ENCODE measurements at places on chromosomes 7 and 10.

GRCh38 chr10:119395280-119396007, 147.1 kb downstream of the RGS10 start:
- DNase-seq: peak; percentile 74

DNA sequence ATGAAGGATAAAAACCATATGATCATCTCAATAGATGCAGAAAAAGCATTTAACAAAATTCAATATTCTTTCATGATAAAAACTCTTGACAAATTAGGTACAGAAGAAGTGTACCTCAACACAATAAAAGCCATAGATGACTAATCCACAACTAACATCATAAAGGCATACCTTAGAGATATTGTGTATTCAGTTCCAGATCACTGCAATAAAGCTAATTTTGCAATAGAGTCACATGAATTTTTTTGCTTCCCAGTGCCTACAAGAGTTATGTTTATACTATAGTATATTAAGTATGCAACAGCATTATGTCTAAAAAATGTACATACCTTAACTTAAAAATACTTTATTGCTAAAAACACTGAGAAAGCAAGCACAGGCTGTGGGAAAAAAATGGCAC, 18.9 kb upstream of the RNF32 start:
- no peak for DNase-seq

DNA sequence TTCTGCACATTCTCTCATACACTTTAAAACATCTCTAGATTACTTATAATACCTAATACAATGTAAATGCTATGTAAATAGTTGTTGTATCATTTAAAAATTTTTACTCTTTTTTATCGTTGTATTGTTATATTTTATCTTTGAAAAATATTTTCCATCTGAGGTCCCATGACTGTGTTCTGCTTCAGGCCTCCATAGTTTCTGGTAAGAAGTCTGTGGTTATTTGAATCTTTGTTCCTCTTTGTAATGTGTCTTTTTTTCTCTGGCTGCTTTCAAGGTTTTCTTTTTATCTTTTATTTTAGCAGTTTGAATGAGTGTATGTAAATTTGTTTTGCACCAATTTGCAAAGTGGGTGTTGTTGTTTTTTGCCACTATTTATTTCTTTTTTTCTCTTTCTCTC, 263.1 kb downstream of the RPS24 start:
- no peak for DNase-seq

GRCh38 chr7:30880941-30881340, 30.7 kb upstream of the AQP1 start:
- DNase-seq: no peak

GRCh38 chr7:67364441-67365017, 367.9 kb downstream of the TYW1 start:
- no peak for DNase-seq

DNA sequence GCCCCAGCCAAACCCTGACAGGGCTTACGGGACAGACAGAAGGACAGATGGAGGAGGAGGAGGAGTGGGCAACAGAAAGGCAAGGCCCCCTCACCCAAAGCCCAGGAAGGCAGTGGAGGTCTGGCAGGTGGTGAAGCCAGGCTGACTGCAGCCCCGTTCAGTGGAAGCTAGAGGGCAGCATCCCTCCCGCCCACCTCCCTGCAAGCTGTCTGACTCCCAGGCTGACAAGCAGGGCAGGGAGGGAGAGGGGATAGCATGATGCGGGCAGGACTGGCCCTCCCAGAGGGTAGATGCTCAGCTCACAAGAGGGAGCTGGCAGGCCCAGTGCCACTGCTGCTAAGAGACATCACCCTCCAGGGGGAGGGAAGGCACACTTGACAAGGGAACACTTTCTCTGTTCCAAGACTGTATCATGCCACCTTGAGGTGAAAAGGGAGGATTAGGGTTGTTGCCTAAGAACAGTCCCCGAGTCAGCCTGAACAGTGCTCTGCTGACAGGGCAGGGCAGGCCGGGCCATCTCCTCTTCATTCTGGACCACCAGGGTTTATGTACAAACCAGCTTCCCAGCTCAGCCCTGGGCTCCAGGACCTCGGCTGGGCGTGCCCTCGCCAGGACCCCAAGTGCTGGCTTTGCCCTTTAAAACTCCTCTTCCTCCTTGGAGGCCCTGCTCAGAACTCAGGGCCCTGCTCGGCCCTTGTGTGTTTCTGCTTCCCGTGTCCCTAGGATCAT, 61.8 kb downstream of the RASGEF1A start:
- peak; percentile 47 for DNase-seq

- peak; percentile 48 for DNase-seq
Measured at GRCh38 chr10:68598978-68599770, 39.0 kb downstream of the TET1 start.

DNA sequence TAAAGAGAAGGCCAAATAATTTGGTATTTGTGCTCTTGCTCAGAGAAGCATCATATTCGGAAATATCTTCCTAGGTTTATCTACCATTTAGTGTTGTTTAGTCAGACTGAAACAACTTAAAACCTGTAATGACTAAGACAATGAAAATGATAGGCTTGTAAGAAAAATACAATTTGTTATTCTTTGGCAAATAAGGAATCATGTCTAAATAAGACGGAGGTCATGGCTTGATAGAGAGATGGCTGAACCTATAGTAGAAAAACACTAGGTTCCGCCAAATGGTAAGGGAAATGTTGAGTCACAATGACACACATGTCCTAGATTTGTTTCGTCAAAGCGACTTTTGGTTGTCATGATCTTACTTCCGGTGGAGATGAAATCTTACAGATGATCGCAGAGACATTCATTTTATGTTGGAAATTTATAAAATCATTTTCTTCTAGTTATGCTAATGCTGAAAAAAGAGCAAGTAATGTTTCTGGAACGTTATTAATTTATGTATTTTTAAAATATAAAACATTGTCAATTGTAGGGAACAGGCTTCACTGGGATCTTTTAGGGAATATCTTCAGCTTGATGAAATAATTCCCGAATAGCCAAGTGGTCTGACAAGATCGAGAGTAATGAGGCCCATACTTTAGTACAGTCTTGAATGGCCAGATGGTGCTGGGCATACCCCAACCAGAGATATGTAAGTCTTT, 1.0 kb downstream of the SRGN start:
- DNase-seq: peak; percentile 61

DNA sequence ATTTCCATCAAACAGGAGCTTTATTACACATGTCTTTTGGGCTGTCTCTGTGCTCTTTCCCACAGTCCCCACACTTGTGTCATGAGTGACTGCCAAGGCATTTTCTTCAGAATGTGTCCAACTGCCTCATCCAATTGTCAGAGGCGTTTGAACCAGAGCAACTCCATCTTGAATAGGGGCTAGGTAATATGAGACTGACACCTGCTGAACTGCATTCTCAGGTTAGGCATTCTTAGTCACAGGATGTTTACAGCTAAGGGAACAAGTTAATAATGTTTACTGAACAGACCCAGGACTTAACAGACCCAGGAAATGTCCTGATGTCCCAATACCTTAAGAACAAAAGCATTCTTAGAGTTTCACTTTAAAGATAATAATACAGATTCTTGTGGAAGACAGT, 595.5 kb downstream of the REEP3 start:
- DNase-seq: no peak

Measured in fibroblast of lung (primary cell).